Suppressor macrophage treated with lipopolysaccharide for 4 hours (primary cell): ENCODE measurements at places on chromosomes 12 and 14.

GRCh38 chr12:12214635-12215131, 52.2 kb downstream of the LRP6 start:
- peak; percentile 49 for DNase-seq

- no peak for DNase-seq
Measured at GRCh38 chr12:33180918-33181317, 258.7 kb downstream of the SYT10 start.

- DNase-seq: no peak
Measured at GRCh38 chr12:62520361-62520760, 53.7 kb downstream of the MON2 start.

- DNase-seq: no peak
Measured at GRCh38 chr12:6810758-6811157, 10.9 kb upstream of the GPR162 start.

DNA sequence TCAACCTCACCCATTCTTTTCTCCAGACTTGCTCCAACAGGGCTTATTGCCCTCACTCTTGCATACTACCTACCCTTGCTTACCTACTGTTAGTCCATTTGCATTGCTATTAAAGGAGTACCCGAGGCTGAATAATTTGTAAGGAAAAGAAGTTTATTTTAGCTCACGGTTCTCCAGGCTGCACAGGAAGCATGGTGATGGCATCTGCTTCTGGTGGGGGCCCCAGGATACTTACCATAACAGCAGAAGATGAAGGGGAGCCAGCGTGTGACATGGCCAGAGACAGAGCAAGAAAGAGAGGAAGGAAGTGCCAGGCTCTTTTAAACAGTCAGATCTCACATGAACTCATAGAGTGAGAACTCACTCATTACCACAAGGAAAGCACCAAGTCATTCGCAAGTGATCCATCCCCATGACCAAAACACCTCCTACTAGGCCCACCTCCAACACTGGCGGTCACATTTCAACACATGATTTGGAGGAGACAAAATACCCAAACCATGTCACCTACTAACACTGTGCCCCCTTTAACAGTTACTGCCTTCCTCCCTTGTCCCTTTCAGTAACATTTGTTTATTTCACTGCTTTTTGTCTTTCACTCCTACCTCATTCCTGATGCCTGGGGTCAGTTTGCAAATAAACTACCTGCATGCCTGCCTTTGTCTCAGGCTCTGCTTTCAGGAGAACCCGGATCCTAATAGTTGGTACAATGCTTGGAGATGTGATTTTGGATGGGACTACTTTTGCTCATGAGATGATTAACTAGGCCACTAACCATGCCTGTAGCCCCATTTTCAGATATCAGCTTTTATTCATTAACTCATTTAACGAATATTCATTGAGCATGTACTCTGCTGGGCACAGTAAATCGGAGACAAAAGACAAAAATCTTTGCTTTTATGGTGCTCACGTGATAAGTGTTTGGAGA, 41.6 kb upstream of the CSRP2 start:
- peak; percentile 26 for DNase-seq

DNA sequence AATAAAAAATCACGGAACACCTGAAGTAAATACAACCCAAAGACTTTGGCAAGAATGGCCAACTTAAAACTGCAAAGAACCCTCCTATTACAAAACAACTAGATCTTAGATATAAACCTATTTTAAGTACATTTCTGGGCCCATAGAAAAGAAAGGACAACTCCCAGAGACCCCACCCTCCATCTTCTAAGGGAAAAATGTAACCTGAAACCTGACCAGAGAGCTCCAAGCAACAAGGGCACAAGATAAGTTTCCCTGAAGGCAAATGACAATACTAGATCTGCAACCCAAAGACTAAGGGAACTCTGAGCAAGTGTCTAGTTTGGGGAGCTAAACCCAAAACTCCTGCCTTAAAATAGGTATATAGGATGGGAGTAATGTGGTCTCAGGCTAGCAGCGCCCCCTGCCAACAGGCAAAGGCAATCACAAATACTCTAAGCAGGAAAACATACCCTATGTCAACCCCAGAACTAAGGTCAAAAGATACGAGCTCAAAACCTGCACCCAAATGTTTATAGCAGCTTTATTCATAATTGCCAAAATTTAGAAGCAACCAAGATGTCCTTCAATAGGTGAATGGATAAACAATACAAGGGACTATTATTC, 218.9 kb downstream of the ITPR2 start:
- DNase-seq: peak; percentile 18

DNA sequence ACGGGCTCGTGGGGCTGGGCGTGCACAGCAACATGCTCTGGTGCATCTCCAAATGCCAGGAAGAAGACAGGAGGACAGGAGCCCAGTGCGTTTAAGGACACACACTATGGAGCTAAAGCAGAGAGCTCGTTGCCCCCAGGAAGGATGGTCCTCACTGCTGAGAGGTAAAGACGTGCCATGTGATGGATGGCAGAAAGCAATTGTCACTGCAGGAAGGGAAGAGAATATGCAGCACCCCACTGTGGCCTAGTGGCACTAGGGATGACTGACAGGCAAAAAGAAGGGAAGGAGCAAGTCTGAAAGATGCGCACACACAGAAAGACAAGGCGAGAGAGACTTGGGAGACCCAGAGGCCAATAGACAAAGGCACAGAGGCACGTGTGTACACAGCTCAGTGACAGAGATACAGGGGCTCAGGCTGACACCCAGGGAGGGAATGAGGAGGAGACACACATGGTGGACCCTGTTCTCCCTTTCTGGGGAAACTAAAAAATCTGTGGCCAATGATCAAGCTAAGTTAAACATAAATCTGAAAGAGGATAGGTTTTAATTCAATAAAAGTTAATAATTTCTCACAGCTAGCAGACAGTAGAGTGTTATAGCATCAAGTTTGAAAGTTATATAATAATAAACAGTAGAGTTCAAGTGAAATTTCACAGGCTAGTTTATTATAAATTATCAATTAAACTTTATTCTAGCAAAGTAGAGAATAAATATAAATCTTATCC, 78.8 kb downstream of the CRACR2A start:
- no peak for DNase-seq

- DNase-seq: peak; percentile 46
Measured at GRCh38 chr12:92424338-92424737, 278.5 kb upstream of the PLEKHG7 start.

DNA sequence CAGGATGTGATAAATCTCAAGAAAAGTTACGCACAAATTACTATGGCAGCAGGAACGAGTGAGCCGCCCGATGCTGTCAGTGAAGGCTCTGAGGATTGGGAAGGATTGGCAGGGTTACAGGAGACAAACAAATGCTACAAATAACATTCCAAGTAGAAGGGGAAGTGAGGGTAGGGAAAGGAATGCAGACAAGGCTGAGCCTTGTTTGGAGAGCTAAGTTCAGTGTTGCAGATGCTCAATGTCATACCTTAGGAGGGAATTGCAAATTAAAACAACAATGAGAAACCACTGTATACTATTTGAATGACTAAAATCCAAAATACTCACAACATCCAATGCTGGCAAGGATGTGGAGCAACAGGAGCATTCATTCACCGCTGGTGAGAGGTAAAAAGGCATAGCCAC, 1.3 kb downstream of the CLEC9A start:
- no peak for DNase-seq

DNA sequence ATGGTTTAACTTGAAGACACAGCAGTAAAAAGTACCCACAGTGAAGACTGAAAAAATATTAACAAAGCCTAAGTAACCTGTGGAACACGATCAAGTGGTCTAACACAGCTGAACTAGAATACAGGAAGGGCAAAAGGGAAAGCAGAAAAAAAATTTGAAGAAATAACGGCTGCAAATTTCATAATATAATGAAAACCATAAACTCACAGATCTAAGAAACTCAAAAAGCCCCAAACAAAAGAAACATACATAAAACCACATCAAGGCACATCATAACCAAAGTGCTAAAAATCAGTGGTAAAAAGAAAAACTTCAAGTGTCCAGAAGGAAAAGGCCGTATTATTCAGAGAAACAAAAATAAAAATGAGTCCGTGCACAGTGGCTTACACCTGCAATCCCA, 30.9 kb downstream of the SPPL3 start:
- DNase-seq: no peak

DNA sequence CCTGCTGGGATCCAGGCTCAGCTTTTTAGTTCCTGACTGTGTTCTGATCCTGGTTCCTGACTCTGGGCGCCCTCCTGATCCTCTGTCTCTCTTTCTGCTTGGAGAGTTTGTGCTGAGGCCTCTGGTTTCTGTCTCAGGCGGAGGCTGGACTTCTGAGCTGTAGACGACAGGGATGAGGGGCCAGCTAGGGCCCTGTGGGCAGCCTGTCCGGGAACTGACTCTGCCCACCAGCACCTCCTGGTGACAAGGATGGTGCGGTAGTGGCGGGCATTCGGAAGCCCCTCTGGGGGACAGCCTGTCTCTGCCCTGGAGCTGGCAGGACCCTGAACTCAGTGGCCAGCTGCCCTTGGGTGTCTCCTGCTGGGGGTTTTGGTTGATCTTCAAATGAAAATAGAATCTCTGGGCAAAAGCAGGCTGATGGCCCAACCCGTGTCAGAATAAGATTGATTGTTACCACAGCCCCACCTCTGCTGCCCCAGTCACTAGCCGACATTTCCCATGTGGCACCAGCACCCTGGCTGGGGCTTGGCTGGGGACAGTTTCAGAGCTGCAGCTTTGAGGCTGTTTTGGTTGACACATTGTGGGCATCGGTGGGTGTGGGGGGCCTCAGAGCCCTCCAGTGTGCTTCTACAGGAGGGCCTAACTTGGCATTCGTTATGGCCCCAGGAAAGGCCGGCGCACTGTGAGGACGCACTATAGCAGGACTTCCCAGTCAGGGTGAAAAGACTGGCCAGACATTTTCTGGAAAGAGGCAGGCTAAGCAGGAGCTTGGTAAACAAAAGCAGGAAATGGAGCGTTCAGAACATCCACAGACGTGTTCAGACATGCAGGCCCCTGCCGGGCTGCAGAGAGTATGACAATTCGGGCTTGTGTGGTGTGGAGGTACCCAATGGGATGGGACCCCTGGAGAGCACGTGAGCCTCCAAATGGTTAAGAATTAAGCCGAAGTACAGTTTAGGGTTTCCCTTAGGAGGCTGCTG, 16.2 kb downstream of the KRT80 start:
- DNase-seq: no peak

GRCh38 chr12:473863-474577, 14.3 kb downstream of the B4GALNT3 start:
- no peak for DNase-seq

DNA sequence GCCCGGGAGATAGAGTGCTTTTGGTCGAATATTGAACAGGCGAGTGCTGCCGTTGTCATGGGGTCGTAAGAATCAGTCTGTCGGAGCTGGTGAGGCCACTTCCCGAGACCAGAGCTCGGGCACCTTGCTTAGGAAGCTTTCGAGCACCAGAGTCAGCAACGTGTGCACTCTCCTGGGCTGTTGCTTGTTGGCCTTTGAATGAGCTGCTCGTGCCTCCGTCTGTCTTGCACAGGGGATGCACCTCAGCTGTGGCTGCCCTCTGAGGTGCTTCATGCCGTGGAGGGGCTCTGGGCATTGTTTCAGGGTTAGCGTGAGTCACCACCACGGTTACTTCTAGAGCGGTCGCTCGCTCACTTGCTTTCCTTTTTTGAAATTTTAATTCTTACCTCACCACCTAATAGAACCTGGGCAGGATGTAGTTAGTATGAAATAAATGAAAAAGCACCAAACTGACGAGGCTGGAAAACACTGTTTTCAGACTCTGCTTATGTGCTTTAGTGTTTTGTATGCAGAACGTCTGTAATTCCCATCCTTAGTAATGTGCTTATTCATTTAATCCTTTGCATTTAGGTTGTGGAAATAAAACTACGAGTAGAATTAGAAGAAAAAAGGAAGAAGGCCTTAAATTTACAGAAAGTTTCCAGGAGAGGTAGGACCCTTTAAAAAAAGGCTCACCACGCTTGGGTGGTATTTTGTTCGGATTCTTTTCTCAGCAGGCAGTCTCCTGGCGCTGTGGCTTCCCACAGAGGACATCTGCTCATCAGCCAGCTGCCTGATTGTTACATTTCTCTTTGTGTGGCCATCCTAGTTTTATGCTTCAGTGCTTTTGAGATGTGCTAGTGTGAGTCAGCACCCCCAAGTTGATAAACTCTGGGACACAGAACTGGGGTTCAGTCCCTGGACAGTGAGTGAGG, 40.6 kb downstream of the EP400 start:
- no peak for DNase-seq

DNA sequence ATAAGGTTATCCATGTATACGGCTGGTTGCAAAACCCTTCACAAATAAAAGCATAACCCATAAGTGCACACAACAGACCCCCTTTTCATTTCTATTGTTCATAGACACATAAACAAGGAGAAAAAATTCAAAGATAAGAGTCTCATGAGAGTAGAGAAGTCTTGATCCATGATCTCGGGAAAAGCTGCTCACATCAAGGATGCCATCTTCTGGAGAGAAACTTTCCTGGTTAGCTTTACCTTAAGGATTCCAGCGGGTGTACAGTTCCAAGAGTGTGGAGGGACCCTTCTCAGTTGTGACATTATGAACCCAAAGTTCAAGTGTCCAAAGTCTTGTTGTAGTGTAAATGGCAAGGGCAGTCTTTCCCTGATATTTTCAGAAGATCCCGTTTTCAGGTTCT, 144.5 kb downstream of the LLPH start:
- DNase-seq: no peak

DNA sequence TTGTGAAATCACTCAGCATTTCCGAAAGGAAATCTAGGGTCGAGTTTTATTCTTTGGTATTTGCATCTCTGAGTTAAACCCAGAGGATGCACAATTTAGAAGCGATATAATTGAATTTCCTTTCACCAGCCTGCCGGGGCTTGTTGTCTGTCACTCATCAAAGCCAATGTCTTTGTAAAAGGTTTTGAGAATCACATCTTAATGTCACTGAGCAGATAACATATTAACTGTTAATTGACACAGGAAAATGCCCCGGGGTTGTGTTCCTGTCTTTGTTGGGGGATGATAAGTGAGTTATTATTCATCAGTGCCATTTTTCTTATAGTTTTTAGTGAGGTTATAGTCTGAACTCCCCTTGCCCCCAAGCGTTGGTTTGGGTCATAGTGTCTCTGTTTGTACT, 73.4 kb downstream of the DUSP6 start:
- no peak for DNase-seq
